Caco-2 (cell line): ENCODE measurements at places on chromosomes 2 and 18.

- no peak for DNase-seq
These were observed 687.4 kb upstream of the ID2 start for GRCh38 chr2:7994397-7994951.

DNA sequence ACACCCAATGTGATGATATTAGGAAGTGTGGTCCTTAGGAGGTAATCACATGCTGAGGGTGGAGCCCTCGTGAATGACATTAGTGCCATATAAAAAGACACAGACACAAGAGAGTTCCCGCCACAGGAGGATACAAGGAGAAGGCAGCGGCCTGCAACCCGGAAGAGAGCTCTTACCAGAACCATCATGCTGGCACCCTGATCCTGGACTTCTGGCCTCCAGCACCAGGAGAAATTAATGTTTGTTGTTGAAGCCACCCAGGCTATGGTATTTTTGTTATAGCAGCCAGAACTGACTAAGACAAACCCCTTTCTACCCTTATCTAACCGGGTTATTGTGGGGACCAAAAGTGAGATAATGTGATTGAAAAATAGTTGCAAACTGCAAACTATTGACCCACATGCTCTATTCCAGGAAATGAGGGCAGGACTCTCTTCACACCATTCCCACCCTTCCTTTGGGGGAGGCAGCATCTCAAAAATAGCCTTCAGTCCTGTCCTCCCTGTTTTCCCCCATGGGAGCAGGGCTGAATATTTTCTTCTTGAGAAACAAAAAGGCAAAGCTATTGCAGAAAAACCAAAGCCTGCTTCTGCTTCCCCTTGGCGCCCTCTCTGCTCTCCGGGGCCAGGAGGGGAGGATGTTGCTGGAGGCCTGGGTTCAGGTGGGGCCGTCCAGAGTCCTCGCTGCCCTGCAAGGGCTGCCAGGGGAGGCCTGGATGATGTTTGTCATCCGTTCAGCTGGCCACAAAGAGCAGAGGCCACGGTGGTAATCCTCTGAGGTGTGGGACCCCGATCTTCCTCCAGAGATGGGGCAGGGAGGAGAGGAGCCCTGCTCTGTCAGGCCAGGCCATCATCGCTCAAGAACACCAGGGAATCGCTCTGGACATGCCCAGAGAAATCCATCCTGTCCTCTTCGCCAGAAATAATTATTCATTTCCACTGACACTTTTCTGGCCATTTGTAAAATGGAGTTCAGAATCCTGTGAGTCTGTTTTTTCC lies 73.8 kb upstream of the HAAO start:
- DNase-seq = no peak

DNA sequence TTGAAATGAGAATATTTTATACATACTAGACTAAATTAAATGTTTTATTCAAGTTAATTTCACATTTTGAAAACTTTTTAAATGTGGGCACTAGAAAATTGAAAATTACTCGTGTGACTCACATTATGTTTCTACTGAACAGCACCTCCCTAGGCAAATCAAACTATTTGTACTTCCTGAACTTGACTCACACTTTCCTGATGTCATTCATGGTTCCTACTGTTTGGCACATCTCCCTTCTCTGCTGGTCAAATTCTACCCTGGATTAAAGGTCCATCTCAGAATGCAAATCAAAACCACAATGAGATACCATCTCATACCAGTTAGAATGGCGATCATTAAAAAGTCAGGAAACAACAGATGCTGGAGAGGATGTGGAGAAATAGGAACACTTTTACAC lies 16.7 kb downstream of the LHCGR start:
- DNase-seq = no peak

GRCh38 chr2:236211296-236211695 lies 43.1 kb upstream of the GBX2 start:
- no peak for DNase-seq

DNA sequence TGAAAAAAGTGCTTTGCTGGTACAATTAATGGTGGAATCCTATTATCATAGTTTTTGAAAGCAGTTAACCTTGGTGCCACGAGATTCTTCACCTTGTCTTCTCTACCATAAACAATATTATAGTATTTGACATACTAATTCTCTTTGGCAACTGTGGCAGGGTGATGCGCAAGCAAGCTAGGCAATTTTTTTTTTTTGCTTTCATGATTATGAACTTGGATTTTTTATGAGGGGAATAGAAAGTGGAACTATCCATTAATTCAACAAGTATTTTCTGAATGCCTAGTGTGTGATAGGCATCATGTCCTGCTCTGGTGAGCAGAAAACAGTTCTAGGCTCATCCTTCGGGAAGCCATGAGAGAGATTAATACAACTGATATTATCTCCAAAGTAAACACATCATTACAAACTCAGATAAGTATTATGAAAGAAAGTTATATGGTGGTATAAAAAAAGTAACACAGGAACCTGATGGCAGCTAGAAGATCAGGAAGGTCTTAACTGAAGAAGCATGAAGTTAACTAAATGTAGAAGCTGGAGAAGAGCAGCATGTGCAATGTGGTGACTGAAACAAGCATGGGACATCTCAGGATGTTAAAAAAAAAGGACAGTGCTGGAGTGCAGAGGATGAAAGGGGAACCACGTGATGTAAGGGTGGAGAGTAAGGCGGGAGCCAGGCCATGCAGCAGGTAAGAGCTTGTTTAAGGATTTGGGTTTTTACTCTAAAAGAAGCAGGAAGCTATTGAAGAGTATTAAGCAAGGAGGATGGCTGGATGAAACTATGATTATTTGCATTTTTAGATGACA lies 113.7 kb downstream of the ZEB2 start:
- DNase-seq = no peak

GRCh38 chr2:172101821-172102390 lies 794 bp downstream of the DLX2 start:
- DNase-seq = peak; percentile 47

DNA sequence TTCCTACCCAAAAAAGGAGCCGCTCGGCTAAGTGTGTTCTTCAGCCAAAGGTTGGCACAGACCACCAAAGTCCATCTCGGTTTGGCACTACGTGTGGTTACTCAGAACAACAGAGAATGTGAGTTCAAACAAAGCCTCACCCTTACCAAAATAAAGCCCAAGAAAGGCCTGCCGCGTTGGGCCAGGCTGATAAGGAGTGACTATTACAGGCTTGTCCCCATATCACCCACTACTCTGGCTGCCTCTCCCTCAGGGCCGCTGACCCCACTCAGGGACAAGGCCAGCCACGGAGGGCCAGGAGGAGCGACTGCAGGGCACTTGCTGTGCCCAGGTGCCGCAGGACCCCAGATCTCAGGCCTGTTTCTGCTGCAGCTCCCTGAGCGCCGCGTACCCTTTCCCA lies 13.8 kb downstream of the HS1BP3 start:
- DNase-seq = no peak

- peak; percentile 56 for DNase-seq
These were observed 119.3 kb upstream of the RBBP8 start for GRCh38 chr18:22813648-22814328.

DNA sequence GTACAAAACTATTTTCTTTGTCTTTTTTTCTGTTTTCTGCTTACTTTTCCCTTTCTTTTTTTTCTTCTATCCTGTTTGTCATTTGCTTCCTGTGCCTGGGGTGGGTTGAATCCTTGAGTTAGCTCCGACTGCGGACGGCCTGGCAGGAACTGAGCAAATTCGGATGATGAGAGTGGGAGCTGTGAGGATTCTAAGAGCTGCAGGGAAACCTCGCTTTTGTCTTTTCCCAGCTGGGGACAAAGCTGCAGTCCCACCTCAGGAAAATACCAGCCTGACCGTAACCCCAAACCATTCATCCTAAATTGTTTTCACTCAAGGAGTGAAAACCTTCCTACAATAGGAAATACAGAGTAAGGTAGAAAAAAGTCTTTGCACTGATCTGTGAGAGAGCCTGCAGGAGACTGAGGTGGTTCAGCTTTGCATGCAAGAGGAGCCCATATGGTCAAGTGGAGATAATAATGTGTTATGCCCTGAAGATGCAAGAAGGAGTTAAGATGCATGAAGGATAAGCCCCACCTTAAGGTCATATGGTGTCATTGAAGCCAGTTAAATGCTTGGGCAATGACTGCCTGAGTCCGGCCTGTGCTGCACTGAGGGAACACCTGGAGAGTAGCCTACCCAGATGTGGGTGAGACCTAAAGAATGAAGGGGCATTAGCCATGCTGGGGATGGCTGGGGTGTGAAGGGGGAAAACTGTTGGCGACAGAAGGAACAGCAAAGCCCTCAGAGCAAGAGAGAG lies 31.7 kb upstream of the ARL4C start:
- DNase-seq = no peak

DNA sequence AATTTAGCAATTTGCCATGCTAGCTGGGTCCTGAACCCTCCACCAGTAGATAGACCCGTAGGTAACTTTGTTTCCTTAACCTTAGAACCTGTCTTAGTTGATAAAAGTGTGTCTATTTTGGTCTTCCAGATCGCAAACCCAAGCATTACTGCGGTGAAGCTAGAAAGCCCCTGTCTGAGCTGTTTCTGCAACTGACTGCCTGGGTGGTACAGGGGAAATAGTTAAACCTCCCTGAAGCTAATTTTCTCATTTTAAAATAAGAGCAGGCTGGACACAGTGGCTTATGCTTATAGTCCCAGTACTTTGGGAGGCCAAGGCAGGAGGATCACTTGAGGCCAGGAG lies 101.7 kb upstream of the MSH2 start:
- no peak for DNase-seq

DNA sequence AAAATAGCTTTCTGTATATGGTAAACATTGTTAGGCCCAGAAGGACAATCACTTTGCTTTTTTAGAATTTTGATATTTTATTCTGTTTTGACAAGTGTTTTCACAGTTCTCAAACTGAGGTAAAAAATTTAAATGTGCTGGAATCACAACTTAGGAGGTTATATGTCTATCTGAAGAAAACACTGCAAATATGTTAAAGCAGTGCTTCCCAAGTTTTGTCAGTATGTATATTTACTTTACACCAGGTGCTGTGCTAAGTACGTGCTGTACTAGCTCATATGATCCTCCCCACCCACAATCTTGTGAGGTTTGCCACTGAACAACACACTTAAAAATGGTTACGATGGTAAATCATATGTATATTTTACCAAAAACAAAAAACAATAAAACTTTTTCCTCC lies 124.2 kb downstream of the CABYR start:
- DNase-seq = no peak

GRCh38 chr2:117704818-117705217 lies 109.7 kb upstream of the DDX18 start:
- DNase-seq = no peak

DNA sequence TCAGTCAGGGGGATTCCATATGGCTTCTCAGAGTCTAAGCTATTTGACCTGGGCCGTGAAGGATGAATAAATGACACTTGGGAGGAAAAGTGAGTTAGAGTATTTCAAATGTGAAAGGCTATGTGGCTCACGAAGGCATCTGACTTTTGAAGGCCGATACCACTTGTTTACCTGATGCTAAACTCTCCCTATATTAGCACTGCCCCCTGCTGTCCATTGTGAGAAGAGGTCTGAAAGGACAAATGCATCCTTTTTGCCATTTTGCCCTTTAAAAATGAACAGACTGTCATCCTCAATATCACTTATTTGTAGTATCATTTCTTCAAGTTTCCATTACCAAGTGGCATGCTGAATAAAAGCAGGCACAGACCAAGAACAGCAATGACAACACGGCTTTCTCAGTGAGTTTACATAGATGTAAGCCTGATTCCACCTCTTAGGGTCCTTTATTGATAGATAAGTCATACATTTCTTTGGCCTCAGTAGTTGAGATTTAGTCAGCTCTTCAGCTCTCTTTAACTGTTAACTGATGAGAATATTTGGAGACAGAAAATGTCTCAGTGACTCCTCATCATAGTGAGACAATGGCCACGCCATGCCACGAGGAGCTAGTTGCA lies 40.1 kb downstream of the DOCK10 start:
- DNase-seq = peak; percentile 9

GRCh38 chr2:179412112-179412511 lies 147.5 kb upstream of the SESTD1 start:
- DNase-seq = no peak

- no peak for DNase-seq
These were observed 717.7 kb upstream of the FAM98A start for GRCh38 chr2:34316788-34317187.

DNA sequence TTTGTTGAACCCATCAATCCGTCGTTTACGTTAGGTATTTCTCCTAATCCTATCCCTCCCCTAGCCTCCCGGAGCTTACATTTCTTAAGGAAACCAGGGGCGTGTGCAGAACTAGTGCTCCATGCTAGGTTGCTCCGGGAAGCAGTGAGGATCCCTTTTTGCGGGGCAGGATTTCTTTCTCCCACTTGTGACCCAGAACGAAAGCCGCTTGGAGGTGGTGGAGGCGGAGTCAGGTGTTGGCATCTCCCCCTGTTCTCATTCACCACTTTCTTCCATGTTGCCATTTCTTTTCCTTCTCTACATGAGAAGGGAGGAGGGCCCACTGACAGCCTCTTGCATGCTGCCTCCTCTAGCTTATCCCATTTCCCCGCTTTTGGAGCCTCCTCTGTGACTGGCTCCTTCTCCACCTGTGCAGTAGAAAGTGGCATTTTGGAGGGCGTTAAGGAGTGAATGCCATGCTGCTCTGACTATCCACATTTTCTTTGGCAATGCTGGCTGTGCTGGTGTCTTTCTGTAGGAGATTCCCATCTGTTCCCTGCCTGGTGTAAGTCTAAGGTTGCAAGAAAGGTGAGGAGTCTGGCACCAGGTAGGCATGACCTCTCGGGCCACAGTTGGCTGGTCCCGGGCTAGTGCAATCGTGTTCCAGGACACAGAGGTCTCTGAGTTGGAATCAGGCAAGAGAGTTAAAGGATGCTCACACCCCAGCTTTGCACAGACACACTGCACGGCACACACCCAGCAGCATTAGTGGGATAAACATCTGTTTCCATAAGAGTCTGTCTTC lies 89.5 kb downstream of the ACKR3 start:
- DNase-seq = no peak

DNA sequence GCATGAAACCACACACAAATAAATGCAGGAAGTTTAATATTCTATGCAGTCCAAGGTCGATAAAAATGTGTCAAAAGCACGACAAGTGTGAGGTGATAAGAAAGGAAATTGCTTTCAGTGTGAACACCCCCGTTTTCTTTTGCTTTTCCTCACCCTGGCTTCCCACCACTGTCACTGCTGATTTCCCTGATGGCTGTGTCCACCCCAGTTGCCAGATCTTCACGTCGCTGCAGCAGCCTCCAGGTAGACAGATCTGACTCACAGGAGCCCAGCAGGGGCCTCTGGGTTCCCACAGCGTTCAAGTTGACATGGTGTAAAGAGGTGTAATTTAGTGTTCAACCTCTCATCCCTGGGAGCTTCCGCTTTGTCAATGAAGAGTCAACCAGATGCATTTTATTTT lies 128.0 kb upstream of the TACR1 start:
- DNase-seq = no peak

DNA sequence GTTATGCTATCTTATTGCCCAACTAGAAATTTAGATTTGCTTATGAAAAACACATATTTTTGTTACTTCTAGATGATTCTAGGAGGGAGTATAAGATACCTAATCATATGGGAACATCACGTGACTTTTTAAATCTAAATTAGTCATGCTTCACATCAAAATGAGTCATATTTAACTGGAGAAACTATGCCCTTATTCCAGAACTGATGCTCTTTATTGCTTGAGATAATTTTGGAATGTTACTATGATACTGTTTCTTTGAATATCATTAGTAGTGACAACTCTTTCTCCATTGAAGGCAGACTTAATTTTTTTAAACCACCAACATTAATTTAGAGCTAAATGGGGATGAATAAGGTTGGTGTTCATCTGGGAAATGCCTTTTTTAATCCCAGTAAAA lies 19.9 kb upstream of the ELAC1 start:
- no peak for DNase-seq

GRCh38 chr2:142915502-142915901 lies 38.0 kb downstream of the KYNU start:
- no peak for DNase-seq
